ENCODE measurements at places on chromosomes 1 and 21.

GRCh38 chr1:241343956-241344355, 13.0 kb downstream of the RGS7 start:
- DNase-seq: no peak

GRCh38 chr1:81700728-81701470, 99.8 kb upstream of the ADGRL2 start:
- no peak for DNase-seq

DNA sequence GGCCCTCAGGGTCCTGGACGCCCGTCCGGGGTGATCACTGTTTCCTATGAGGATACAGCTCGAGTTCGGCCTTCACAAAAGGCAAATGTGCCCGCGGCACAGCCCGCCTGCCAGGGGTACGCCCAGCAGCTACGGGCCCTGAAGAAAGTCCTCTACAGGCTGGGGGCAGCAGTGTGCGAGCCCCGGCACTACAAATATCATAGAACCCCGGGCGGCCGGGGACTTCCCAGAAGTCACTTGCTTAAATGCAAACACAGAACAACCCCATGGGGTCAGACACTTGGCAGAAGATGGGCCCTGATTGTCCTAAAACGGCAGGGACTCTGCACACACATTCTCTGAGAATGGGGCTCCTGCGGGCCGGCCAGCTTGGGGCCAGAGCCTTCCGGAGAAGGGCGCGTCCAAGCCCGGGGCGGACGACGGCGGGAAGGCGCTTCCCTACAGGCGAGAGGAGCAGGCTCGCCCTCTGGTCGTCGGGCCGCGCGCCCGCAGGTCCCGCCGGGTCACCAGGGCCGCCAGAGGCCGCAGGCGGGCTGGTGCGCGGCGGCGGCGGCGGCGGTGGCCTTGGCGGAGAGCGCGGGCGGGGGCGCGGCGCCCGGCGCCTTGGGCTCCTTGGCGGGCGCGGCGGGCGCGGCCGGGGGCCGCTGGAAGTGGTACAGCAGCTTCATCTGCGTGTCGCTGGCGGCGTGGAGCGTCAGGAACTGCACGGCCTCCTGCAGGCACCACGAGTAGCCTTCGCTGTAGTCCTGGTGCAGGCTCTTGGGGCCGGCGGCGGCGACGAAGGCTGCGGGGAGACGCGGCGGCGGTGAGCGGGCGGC, 888 bp downstream of the HES5 start:
- DNase-seq: no peak

GRCh38 chr1:115084902-115085511, 4.3 kb downstream of the TSPAN2 start:
- no peak for DNase-seq

DNA sequence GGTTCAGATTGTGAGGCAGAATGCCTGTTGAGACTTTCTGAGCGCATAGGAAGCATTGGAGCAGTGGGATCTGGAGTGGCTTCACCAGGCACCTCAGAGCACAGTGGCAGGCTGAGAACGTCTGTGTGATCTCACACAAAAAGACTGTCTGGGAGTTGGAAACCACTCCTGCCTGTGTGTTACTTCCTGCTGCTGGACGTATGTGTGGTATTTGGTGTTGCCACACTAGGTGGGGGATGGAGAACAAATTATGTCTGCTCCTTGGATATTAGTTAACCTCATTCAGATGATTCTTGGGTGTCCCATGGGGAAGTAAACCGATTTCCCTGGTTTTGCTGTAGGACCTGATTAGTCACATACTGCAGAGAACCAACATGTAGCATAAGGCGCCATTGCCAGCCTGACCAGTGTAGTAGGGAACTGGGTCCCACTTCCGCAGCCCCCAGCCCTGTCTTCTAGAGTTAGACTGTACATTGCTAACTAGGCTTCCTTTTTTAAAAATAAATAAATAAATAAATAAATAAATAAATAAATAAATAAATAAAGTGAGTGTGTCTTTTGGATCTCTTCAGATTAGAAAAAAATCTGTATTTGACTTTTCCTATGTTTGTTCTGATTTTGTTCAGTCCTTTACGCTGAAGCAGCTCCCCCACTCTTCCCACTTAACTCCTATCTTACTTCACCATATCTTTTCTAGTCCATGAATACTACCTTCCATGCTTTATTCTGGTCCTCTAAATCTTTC, 26.9 kb downstream of the UCK2 start:
- no peak for DNase-seq

DNA sequence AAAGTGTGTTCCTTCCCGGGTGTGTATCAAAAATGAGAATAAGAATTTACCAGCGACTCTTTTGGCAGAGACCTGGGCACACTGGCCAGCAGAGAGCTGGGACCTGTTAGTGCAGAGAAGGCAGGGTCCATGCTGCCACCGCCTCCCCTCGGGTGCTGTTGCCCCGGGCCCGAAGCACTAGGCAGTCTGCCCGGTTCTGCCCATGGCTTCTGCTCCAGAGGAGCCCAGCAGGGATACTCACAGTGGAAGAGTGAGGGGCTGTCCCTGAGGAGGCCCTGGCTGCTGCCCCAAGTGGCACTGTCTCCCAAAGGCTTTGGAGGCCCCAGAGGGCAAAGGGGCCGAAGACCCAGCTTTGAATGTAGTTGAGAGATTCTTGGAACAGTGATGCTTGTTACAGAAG, 80.5 kb downstream of the MIS18A start:
- no peak for DNase-seq

DNA sequence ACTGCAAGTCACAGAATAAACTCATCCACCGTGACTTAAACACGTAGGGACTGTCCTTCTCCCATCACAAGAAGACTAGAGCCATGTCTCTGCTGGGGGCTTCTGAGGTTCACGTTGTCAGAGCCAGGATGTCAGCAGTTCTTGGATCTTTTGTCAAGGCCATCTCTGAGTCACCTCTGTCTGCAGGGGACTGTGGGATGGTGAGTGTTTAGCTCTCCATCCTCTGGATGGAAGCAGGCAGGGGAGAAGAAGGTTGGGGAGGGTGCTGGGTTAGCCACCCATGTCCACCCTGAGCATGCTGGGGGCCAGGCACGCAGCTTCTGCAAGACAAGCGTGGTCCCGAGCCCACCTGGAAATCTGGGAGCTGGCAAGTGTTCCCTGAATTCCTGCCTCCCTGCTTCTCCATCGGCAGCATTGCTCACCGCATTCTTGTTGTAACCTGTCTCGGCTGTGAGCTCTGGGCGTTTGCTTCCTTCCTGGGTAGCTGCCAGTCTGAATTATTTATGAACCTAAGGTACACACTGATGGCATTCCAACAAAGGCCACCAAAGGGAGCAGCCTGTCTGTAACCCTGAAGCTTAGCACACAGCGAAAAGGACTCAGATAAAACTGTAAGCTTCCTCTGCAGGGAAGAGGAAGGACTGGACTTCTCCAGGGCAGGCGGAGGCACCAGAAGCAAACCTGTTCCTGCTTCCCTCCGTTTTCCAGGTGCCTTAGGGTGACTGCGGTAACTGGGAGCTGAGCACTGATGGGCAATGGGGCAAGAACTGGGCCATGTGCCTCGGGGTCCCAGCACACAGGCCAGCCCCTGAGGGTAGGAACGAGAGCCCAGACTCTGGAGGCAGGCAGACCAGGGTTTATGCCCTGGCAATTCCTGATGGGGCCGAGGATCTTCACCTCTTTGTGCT, 88.6 kb downstream of the RIPK4 start:
- no peak for DNase-seq

GRCh38 chr21:34536820-34537219, 24.8 kb upstream of the KCNE1 start:
- DNase-seq: no peak

GRCh38 chr1:151593730-151594129, 18.1 kb upstream of the SNX27 start:
- DNase-seq: no peak
